Posterior vena cava (tissue), 2 donors: ENCODE measurements at places on chromosomes 13 and 19. TPM values are rescaled to one million over a fixed set of nuclear protein-coding genes. Genes with fewer than 3 reads are reported as not detected.

GRCh38 chr13:21595546-21595822 lies 8.5 kb downstream of the MICU2 start:
- no peak for DNase-seq

- no peak for DNase-seq
These were observed 87.1 kb upstream of the STK24 start for GRCh38 chr13:98664047-98664446.

FFAR1 gene
- total RNA-seq: not detected

DNA sequence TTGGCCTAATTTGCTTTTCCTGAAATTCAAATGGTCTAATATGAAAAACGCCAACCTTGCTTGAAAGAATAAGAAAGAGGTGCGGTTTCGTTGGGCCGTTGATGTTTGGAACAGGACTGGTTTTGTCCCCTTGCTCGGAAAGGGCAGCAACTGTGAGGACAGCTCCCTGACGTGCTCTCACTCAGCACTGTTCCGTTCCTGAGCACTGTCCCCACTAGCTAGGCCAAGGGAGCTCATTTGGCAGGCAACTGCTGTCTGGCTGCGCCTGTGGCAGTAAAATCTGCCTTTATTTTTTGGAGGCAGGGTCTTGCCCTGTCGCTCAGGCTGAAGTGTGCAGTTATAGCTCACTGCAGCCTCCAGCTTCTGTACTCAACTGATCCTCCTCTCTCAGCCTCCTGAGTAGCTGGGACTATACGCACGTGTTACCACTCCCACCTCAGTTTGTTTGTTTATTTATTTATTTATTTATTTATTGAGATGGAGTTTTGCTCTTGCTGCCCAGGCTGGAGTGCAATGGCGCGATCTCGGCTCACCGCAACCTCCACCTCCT lies 4.5 kb downstream of the LDLR start:
- no peak for DNase-seq

DNA sequence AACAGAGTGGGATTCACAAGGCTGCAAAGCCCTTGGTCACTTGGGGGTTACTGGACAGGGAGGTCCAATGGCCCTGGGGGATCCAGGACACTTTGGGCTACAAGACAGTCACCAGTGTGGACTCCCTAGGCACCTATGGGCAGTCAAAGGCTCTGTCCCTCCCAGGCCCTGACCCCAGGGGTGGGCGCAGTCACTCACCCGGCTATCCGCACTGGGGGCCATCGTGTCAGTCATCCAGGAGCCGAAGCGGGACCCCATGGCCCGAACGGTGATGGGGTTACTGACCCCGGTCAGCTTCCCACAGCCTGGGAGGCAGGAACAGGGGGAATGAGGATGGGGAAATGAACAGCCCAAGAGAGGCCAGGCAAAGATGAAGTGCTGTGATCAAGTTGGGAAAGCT lies 21.5 kb downstream of the PIN1 start:
- DNase-seq: no peak

MAP4K1 gene
- 5.5 TPM for total RNA-seq

SPACA6 gene
- total RNA-seq: 22.9 TPM

DNA sequence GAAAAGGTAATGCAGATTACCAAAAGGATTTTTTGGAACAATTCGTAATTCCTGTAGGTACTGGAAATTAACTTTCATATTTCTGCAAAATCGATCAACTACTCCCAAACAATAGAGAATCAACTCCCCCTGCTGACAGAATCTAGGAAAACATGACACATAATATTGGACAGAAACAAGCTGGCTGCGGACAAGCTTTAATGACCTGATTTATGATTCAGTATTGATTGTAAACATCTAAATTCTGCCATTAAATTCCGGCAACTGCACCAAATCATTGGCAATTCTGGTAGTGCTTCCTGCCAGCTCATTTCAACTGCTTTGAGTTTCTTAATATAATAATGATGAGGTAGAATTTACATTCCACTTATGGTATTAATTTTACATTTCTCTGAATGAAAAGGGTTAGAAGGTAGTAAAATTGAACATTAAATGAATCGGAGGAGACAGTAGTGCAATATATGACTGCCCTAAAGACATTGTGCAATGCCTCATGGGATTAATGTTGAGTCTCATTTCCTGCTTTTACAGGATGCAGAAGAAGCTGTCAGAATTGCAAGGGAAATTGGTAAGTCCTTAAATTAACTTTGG lies 146.5 kb downstream of the PCCA start:
- no peak for DNase-seq

ZSCAN18 gene
- 45.3 TPM for total RNA-seq

SOX1 gene
- total RNA-seq: not detected

ADGRL1 gene
- total RNA-seq: 25.8 TPM

- DNase-seq: no peak
These were observed 128.8 kb downstream of the STK24 start for GRCh38 chr13:98447881-98448641.
